ENCODE measurements at places on chromosomes 5 and 9.

GRCh38 chr5:154962494-154962893 lies 21.6 kb downstream of the MRPL22 start:
- DNase-seq: no peak

GRCh38 chr5:179127136-179128040 lies 67.2 kb downstream of the ZNF354C start:
- DNase-seq: no peak

- DNase-seq: no peak
These were observed 505 bp downstream of the C5orf34 start for GRCh38 chr5:43514471-43514815.

- no peak for DNase-seq
These were observed 188.9 kb upstream of the TNC start for GRCh38 chr9:115306865-115307264.

GRCh38 chr9:121373011-121373729 lies 3.1 kb upstream of the STOM start:
- no peak for DNase-seq

GRCh38 chr5:157610990-157611389 lies 35.4 kb upstream of the ADAM19 start:
- no peak for DNase-seq

- no peak for DNase-seq
These were observed 50.7 kb downstream of the BAAT start for GRCh38 chr9:101333926-101334702.

DNA sequence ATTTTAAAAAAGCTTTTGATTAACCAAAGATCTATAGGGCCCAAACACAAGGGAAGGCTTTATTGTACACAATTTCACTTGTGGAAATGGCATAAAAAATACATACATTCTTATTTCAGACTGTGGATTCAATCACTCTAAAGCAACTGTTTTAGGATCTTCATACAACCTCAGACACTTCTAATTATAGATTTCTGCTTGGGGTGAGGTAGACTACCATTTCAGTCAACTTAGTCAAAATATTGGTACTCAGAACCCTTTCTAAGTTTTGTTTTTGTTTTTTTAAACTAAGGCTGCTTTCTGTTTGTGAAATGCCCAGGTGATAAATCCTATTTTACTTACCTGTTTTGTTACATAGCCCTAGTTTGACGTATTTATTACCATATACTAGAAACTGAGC lies 284.5 kb upstream of the RASA1 start:
- DNase-seq: no peak

DNA sequence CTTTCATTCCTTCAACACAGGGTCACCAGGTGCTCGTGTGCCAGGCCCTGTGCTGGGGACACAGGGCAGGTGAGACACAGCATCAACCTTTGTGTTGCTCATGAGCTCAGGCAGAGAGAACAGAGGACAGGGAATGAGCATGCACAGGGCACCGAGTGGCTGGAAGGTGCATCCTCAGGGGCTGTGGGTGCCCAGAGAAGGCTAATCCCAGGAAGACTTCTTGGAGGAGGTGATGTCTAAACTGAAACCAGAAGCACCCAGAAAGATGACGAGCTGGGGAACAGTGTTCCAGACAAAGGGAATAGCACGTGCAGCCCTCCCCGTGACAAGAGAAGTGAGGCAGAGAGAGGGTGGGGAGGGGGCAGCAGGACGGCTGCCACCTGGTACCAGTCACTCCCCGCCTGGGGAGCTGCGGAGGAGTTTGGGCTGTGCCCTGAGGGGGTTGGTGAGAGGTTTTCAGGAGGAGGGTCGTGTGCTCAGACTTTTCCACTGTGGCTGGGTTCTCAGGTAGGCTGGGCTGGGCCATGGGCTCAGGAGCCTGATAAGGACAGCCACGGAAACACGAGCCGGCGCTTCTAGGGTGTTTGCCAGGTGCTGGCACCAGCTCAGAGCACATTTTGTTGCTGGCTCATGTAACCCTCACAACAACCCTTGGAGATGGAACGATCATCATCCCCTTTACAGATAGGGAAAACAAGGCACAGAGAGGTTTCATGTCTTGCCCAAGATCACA lies 46.0 kb downstream of the HMCN2 start:
- no peak for DNase-seq

GRCh38 chr9:114392749-114393112 lies 4.9 kb upstream of the AKNA start:
- no peak for DNase-seq

- no peak for DNase-seq
These were observed 184.4 kb downstream of the ISL1 start for GRCh38 chr5:51567636-51568035.

DNA sequence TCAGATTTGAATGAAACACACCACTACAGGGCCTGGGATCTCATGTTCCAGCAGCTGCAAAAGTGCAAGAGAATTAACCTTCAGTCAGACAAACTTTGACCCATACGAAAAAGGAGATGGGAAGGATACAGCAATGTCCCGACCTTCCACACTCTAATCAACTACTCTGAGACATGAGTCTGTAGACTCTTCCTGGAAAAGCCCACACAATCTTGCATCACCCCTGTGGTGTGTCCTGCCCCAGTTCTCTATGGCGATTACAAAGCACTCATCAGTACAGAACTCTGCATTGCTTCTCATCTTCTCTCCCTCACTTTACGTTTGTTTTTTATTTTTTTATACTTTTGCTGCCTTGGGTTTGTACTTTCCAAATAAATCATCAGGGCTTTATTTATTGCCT lies 241.0 kb upstream of the KIF2A start:
- DNase-seq: no peak

DNA sequence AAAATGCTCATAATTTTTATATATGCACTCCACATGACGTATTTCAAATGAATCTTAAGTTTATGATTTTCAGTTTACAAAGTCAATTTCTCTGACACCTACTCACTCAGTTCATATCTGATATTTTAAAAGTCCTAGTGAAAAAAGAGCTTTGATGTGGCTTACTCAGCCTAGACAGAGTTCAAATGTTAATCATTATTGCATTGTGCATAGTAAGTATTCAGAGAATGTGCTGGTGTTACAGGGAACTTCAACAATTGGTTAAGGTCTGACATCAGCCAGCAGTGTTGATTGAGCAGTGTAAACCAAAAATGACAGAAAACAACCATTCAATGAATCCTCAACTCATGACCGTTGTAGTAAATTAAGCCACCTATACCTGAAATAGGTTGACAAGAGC lies 147.2 kb upstream of the LHFPL2 start:
- no peak for DNase-seq
